CD14-positive monocyte (primary cell): ENCODE measurements at places on chromosomes 4 and X.

GRCh38 chr4:75714011-75714410 is 10.4 kb upstream of the USO1 start:
- no peak for DNase-seq

GRCh38 chr4:174537634-174538033 is 15.3 kb upstream of the HPGD start:
- no peak for DNase-seq

DNA sequence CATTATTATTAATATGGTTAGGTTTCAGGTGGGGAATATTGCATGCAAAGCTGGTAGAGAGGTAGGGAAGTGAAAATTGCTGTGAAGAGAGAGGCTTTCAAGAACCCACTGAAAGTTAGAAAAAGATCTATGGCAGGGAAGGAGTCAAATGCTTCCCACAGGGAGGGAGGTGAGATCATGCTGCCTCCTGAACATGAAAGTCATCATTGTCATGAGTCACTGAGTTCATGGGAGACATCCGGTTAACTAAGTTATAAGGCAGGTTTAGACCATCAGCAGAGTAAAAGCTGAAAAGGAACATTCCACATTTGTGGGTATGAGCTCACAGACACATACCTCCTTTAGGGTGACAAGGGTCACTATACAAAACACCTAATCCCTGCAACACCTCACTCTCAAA is 16.2 kb downstream of the GATB start:
- no peak for DNase-seq

GRCh38 chrX:68936126-68936525 is 107.3 kb downstream of the EFNB1 start:
- no peak for DNase-seq

DNA sequence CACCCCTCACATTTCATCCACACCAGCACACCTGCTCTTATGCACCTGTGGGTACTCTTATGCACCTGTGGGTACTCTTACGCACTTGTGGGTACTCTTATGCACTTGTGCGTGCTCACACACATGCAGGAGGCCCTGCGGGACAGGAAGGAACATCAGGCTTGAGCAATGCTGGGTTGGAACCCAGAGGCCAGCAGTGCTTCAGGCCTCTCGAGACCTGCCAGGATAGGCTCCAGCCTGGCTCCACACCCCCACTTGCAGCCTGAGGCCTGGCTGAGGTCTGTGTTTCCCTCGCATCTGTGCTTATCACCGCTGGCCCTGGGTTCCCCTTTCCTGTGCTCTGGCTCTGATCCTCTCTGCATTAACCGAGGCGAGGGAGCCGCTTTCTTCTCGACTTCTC is 34.7 kb downstream of the SORCS2 start:
- DNase-seq: no peak

- no peak for DNase-seq
Observed at GRCh38 chr4:18342847-18343246, 321.3 kb upstream of the LCORL start.
